ENCODE measurements at places on chromosomes 3 and 15. TPM values are rescaled to one million over a fixed set of nuclear protein-coding genes. Genes with fewer than 3 reads are reported as not detected.

CCDC54 gene
- not detected for total RNA-seq

SERPINI2 gene
- total RNA-seq = not detected

FAH gene
- 40.4 TPM for total RNA-seq

AMOTL2 gene
- total RNA-seq = 71.9 TPM

DNA sequence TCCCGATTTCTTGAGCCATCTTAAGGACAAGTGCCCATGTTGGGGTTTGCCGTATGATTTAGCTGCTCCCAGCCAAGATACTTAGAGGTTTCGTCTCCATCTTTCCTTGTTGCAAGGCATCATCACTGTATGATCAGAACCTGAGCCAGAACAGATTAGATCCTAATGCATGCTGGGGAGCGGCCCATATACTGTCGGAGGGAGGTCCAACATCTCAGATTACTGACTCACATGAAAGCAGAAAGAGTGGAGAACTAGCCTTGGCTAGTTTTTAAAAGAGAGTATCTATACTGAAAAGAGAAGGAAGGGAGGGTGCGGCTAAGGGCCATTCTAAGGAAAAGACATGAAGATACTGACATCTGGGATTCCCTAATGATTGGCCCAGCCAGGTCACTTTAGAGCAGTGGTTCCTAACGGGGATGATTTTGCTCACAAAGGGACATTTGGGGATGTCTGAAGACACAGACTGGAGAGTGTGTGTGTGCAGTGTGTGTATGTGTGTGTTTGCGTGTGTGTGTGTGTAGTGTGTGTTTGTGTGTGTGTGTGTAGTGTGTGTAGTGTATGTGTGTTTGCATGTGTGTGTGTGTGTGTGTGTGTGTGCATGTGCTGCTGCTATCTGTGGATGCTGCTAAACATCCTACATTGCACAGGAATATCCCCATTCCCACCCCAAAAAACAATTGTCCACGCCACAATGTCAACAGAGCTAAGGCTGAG lies 12.3 kb upstream of the LYSMD4 start:
- no peak for DNase-seq

- no peak for DNase-seq
Measured at GRCh38 chr3:172203522-172204258, 164.3 kb downstream of the FNDC3B start.

- no peak for DNase-seq
Measured at GRCh38 chr3:184405075-184406030, 25.5 kb downstream of the CHRD start.

- no peak for DNase-seq
Measured at GRCh38 chr15:40048926-40049475, 10.0 kb upstream of the SRP14 start.

DNA sequence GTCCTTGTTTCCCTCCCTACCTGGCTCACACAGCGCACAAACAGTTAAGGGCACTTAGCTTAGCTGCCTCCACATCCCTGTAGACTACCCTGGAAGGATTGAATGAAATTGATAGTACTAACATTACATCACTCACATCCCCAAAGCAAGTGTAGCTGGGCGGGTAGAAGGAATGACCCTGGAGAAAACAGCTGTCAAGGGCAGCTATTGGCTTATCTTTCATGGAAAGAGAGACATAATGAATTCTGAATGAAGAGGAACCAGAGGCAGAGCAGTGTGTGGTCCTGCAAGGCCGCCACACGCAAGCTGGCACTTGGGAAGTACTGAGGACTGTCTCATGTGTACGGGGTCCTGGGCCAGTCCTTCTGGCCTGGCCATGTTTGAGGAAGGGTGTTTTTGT lies 369.6 kb upstream of the RGMA start:
- DNase-seq = no peak

- no peak for DNase-seq
Measured at GRCh38 chr15:58552505-58553364, 120.9 kb downstream of the LIPC start.

DNA sequence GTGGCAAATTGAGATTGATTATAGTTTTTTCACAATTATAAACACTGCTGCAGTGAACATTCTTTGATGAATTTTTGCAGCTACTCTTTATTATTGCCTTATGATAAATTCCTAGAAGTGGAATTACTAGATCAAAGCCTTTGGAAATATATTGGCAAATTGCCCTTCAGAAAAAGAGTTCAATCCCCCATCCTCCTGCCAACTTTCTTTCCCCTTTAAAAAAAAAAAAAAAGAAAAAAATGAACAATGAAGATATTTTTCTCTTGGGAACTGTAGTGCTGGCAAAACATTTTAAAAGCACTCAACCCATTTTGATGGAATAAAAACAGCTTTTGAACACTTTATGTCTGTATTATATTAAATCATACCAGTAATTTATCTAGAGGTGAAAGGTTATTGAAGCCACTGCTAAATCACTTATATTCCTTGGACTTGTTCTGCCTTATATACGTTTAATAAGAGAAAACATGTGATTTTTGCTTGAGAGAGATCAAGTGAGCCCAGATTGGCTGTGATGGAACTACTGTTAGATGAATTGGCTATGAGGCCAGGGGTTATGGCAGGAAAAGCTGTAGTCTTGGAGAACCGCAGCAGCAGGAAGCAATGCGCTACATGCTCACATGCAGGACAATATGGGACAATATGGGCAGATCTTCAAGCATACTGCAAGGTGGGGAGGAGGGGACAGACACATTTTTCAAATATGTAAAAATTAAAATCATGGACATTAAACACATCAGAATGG lies 212.8 kb upstream of the C2CD4B start:
- DNase-seq = no peak
